ENCODE measurements at places on chromosomes 5 and 9. TPM values are rescaled to one million over a fixed set of nuclear protein-coding genes. Genes with fewer than 3 reads are reported as not detected.

Gene GPR107
- total RNA-seq = 48.2 TPM

Gene SERF1A
- 45.4 TPM for total RNA-seq

DNA sequence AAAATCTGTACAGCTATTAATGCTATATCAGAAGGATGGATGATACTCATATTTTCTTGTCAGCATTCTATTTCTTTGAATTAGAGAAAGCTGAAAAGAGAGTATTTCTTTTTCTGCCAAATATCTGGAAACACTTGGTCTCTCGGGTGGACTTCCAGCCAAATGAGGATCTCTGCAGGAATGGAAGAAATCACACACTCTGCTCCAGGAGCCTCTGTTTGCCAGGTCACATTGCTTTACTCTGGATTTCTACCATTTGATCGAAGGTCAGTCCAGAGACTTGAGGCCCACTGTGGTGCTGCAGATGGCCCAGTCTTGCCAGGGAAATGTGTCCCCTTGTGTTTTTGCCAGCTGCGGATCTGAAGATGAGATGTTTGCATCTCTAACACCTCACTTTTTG is 154.1 kb downstream of the PCSK1 start:
- DNase-seq = no peak

Gene HMHB1
- not detected for total RNA-seq

Gene OBP2B
- not detected for total RNA-seq

DNA sequence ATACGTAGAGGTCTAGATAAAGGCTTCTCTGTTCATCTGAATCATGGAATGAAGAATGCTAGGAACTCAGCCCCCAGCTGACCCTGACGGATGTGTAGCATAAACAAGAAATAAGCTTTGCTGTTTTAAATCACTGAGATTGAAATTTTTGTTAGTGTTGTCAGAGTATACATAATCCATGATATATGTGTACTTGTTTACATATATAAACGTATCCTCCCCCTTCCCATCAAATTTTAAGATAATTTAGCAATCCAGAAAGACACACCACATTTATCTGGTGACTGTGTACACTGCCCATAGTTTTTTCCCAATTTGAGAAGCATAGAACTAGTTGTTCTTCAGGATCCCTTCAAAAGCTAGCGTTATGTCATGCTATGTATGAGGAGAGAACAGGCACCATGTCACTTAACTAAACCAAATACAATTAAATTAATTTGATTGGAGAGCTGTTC is 80.8 kb upstream of the OSMR start:
- no peak for DNase-seq

DNA sequence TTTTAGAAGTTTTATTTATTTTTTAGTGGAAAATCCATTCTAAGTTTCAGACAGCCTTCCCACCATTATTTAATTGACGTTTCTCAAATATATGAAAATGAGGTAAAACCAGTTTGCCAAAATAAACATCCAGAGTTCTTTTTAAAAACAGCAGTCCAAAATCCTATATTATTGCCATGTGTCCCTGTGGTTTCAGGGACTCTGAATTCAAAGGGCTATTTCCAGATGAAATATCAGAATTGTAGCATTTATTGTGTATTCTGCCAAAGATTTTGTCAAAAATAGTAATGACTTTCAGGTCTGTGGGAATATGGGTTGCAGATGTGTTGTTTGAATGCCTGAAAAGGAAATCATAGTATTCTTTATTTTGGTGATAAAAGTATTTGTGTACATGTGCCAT is 41.6 kb downstream of the XRCC4 start:
- no peak for DNase-seq

Gene FBP2
- total RNA-seq = not detected

Gene TMEM245
- total RNA-seq = 26.5 TPM

DNA sequence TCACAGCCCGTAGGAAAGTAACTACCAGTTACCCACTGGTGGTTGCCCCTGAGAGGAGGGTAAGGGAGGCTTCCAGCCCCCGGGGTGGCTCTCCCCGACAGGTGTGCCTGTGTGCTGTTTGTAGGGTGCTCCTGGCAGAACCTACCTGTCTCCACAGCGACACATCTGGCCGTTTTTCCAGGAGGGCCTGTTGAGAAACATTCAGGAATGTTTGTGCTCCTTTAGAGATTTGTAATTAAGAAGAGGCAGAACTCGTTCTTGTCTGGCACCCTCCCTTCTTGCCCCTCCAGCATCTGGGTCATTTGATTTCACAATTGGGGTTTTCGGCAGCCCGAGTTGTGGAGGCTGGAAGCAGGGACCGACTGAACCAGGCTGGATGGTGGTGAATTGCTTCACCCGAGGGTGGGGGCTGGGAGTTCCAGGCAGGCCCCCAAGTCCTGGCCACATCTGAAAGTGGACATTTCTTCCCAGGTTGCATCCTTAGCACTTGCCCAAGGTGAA is 74.2 kb downstream of the WWC1 start:
- no peak for DNase-seq

- DNase-seq = no peak
Observed at GRCh38 chr5:178392931-178393394, 160.4 kb upstream of the PHYKPL start.

- no peak for DNase-seq
Observed at GRCh38 chr9:5773324-5773999, 59.5 kb downstream of the ERMP1 start.

Gene MLANA
- not detected for total RNA-seq

GRCh38 chr5:172918421-172919371 is 40.5 kb upstream of the RPL26L1 start:
- no peak for DNase-seq

- DNase-seq = no peak
Observed at GRCh38 chr5:40240111-40240510, 439.6 kb upstream of the PTGER4 start.

DNA sequence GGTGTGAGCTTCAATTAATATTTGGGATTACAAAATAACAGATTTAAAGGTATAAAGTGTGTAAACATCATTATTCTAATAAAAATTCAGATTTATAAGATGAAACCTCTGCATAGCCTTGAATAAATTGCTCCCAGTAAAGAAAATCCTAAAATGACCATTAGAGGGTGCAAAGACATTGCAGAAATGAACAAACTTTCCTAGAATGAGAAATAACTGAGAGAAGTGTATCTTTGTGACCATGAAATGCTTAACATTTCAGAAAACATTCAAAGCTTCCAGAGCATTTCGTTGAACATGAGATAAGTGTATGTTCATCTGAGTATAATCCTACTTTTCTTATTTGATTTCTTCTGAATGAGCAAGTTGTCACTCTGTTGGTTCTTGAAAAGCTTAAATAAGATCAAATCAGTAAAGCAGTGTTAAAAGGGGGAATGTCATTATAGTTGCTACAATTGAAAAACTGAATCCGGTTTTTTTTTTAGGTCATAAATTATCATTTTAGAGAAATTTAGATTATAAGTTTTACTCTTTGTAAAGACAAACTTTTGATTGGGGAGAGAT is 24.7 kb upstream of the NUDT12 start:
- no peak for DNase-seq

DNA sequence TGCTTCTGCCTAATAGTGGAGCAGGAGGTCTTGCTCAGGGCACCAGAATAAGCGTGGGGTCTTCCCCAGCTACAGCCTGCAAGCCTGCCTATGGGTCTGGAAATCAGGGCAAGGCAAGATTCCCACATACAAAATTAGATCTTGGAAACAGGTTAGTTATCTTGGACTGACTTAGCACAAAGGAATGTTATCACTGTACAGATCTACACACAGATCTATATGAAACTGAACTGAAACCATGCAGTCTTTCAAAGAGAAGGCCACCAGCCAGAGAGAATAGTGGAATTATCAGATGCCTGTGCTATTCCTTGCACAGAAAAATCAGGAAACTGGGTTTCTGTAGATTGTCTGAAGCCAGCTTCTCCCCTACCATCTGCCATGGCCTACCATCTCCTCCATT is 585.7 kb downstream of the ACTL7B start:
- no peak for DNase-seq

Gene C7
- total RNA-seq = not detected

DNA sequence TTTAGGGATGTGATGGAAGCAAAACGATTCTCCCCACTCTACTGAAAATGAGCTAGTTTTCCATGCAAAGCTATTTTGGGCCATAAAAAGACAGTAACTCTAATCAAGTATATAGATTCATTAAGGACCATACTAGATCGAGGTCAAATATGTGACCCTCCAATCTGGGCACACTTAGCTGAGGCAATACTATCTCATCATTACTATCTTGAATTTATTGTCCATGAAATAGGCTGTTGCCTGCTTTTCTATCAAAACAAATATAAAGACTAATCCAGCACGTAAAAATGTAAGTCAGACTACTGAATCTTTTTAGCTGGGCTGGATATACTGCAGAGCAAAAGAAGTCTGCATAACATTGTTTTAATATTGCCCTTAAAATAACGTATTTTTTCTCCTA is 943.1 kb downstream of the NR2F1-AS1 start:
- no peak for DNase-seq

- DNase-seq = no peak
Observed at GRCh38 chr5:145117285-145117684, 717.9 kb downstream of the PRELID2 start.

GRCh38 chr5:169999621-170000020 is 19.3 kb upstream of the INSYN2B start:
- DNase-seq = no peak

Gene AMBP
- total RNA-seq = 0.29 TPM

- no peak for DNase-seq
Observed at GRCh38 chr5:133777951-133778350, 165.6 kb upstream of the FSTL4 start.

GRCh38 chr5:53350368-53350767 is 130.1 kb upstream of the FST start:
- DNase-seq = no peak

- no peak for DNase-seq
Observed at GRCh38 chr9:82036086-82036485, 47.5 kb downstream of the SPATA31D1 start.

- DNase-seq = no peak
Observed at GRCh38 chr9:7402334-7403027, 397.1 kb downstream of the DMAC1 start.

- no peak for DNase-seq
Observed at GRCh38 chr9:78405461-78405860, 108.5 kb downstream of the PSAT1 start.

- no peak for DNase-seq
Observed at GRCh38 chr5:39164016-39164415, 55.3 kb downstream of the FYB1 start.

DNA sequence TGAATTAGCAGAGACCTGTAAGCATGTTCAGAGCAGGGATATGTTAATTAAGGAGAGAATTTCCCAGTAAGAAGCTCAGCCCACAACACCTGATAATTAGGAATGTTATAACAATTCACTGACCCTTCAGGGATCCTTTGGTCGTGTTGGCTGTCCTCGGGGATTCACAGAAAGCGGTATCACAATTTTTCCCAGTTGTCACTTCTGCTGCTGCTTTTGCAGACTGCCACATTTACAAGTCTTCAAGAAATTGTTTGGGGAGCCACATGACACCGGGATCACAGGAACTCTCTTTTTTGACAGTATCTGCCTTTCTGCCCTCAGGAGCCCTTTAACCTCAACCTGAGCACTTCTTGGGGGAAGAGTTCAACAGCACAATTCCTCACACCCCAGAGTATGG is 265.5 kb downstream of the GLIS3 start:
- no peak for DNase-seq

DNA sequence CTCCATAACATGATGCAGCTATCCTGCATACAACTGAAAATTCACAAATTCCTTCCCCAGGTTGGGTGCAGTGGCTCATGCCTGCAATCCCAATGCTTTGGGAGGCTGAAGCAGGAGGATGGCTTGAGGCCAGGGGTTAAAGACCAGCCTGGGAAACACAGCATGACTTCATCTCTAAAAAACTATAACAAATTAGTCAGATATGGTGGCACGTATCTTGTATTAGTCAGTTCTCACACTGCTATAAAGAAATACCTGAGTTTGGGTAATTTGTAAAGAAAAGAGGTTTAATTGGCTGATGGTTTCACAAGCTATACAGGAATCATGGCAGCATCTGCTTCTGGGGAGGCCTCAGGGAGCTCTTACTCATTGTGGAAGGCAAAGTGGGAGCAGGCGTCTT is 56.4 kb upstream of the DAPK1 start:
- DNase-seq = no peak

- no peak for DNase-seq
Observed at GRCh38 chr5:149429839-149430721, 51.0 kb upstream of the IL17B start.

GRCh38 chr5:160887780-160888179 is 35.8 kb upstream of the ATP10B start:
- DNase-seq = no peak

Gene PARP8
- total RNA-seq = 11.3 TPM

DNA sequence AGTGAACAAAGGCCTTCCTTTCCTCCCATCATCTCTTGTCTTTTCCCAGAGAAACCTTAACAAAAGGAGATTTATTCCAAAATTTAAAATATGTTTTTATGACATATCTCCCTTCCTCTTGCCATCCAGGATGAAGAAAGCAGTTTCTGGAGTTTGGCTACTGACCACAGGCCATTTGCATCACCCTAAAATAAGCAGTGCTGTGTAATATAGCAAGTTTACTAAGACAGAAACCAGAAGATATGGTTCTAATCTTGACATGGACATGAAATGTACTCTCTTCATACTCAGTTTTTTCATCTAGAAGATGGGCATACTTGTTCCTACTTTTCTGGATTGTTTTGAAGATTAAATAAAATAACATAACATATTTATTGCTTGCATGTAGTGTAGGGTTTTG is 50.2 kb upstream of the ZFAND5 start:
- DNase-seq = no peak

Gene PCDHGC3
- total RNA-seq = 40.1 TPM

DNA sequence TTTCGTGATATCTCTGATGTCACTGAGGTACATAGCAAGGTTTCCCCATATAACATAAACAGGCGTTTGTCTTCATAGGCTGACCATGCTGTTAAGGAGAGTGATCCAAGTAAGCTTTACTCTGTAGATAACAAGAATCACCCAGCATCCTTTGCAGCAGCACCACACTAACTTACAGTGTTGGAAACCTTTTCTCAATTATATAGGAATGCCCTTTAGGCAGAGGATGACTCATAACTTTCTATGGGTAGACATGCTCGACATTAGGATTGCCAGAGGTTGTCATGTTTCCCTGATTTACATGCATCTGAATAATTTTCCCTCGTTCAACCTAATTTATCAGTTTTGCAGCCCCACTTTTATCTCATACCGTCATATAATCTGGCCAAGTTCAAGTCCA is 870.0 kb upstream of the CDH9 start:
- DNase-seq = no peak

Gene PCDHGA6
- 6.3 TPM for total RNA-seq

GRCh38 chr9:114287001-114287762 is 35.7 kb upstream of the ORM1 start:
- DNase-seq = peak; percentile 54

Gene WDR38
- not detected for total RNA-seq

Gene ADAMTS6
- total RNA-seq = 2.1 TPM

Measured in glutamatergic neuron (in vitro differentiated cells).